Ammon's horn (tissue), 1 donor: ENCODE measurements at places on chromosomes 7 and 10.

- DNase-seq: no peak
Measured at GRCh38 chr7:4043988-4044387, 638.1 kb upstream of the FOXK1 start.

GRCh38 chr10:120483651-120484301, 26.7 kb downstream of the PLPP4 start:
- DNase-seq: no peak

DNA sequence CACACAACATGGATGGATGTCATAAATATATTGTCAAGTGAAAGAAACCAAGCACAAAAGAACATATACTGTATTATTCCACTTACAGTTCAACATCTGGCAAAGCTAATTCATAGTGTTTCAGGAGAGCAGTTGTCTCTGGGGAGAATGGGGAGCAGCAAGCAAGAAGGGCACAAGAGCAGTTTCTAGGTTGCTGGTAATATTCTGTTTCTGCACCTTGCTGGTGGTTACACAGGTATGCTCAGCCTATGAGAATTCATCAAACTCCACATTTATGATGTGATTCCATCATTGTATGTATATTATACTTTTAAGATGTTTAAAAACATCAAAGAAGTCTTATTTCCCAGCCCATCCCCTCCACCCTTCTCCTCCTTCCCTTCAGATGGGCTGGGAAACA, 18.1 kb upstream of the PALS2 start:
- no peak for DNase-seq

GRCh38 chr10:94194256-94194655, 168.5 kb downstream of the NOC3L start:
- no peak for DNase-seq

- DNase-seq: no peak
Measured at GRCh38 chr10:16992611-16993119, 136.9 kb downstream of the CUBN start.

- DNase-seq: no peak
Measured at GRCh38 chr7:108014747-108015682, 12.1 kb upstream of the LAMB1 start.

GRCh38 chr7:6226194-6226799, 46.1 kb downstream of the CYTH3 start:
- DNase-seq: no peak
